Hindlimb muscle (tissue), 1 donor: ENCODE measurements at places on chromosomes 13 and 19.

- DNase-seq, result peak; percentile 8
Measured at GRCh38 chr13:23320926-23321534, 112.5 kb downstream of the SACS start.

- DNase-seq, result no peak
Measured at GRCh38 chr13:35891507-35892441, 239.4 kb downstream of the DCLK1 start.

- no peak for DNase-seq
Measured at GRCh38 chr13:52454459-52454819, 839 bp upstream of the CKAP2 start.

DNA sequence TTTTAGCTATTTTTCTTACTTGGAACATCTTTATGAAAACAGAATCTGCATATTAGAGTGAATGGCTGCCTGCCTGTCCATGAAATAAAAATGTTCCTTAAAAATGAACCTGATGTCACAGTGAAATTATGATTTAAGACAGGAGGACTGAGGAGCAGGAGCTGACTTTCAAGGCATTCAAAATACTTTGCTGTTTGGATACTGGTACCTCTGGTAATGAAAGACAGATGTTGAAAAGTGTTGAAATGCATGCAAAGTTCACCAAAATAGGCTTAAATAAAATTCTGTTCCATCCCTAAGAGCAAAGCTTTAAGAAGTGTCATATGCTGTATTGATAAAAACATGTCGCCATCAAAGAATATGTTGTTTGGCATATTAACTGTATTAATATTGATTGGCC, 1.7 kb downstream of the ARHGEF7 start:
- no peak for DNase-seq

DNA sequence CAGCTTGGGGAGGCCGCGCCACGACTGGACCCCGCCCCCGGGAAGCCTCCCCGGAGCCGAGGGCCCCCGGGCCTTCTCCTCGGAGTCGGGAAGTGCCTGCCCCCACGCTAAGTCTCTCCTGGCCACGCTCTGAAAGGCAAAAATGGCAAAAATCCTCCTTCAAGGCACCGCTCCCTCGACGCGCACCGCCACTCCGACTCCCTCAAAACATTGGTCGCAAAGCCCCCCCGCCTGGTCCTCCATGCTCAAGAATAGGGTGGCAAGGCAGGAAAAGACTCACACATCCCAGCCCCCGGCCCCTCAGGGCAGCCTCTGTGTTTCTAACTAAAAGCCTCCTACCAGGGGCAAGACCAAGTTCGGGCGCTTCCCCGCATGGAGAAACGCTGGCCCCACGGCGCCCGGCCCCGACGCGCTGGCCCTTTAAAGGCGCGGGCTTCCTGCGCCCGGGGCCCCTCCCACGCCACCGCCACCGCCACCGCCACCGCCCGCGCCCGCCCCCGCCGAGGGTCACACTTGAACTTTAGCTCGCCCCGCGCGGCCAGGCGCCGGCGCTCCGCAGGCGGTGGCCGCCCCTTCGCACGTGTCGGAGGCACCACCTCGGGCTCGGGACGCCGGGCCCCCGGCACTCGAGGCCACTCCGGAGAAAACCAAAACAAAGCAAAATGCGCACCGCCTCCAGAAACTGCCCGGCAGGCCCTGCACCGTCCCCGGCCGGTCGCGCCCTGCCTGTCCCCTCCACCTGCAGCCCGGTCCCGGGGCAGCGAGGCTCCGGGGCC, 1.9 kb downstream of the FOXO1 start:
- DNase-seq, result peak; percentile 66
